ENCODE measurements at places on chromosomes 2 and 18.

DNA sequence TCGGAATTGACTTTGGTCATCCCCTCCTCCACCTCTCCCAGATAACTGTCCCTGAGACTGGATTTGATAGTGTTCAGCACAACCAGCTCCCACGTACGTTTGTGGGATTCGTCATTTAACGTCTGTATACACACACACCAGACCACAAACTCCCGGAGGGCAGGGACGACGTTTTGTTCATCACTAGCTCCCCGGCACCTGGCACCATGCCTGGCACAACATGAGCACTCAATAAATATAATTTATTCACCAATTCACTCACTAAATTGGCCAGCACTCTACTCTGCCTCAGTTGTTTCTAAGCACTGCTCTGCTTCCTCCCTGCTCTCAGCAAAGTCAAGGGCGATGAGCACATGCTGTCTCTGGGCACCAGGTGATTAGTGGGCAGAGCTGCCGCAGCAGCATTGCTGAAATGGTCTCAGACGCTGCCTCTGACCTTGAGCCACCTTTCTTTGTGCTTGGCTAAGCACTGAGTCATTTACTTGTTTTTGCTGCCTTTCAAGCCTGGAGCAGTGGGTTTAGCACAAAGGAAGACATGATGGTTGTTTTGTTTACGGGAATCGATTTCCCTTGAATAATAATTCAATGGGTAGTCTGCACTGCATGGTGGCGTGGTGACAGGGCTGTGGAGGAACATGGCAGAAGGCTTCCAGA is 19.3 kb upstream of the LOXHD1 start:
- DNase-seq, result no peak

- DNase-seq, result no peak
These were observed 289.5 kb downstream of the PDE11A start for GRCh38 chr2:177783091-177783490.

- no peak for DNase-seq
These were observed 263.7 kb downstream of the ATAD2B start for GRCh38 chr2:23662941-23663920.

DNA sequence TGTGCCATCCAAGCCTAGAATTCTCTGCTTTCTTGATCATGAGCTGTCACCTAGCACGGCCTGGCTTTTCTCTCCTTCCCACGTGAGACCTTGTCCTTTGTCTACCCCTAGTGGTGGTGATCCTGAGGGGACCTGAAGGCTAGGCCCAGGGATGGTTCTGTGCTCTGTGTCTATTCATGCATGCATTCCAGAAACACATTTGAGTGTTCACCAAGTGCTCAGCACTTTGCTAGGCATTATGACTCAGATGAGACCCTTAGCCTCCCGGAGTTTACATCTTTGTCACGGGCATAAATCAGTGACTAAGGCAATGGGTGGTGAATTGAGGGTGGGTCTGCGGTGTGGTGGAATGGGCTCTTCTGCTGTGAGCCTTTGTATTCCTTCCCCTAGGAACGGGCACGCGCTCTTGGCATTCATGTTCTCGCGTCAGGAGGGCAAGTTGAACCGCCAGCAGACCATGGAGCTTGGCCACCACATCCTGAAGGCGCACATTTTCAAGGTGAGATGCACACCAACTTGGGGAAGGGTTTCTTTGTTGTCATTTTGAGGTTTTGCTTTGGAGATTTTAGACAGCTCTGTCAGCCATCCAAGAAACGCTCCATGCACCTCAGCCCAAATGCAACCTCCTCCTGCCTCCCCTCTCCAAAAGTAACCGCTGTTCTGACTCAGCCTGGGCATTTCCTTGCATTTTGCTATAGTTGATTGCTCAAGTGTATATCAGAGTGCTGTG is 100.9 kb downstream of the WDSUB1 start:
- no peak for DNase-seq

DNA sequence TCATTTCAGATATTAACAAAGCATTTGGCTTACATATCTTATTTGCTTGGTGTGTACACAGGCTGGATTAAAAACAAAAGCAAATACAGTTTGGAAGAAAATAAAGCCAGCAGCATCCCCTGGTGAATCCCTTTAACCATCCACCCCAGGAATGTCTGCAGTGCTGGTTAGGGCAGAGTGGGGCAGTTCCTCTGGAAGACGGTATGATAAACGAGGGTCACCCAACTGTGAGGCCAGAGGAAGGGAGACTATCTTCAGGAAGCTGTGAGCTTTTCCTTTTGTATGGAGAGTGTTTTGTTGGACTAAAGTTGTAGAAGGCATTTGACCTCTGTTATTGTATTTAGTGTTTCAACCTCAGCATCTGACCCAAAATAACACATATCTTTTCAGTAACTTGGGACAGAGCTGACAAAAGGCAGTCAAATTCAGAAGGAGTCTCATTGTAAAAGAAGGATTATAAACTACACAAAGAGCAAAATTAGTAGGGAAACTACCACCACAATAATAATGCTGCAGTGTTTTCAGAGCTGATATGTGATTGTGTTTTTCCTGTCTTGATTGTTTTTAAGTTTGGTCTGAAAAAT is 159.1 kb downstream of the FMNL2 start:
- DNase-seq, result no peak

DNA sequence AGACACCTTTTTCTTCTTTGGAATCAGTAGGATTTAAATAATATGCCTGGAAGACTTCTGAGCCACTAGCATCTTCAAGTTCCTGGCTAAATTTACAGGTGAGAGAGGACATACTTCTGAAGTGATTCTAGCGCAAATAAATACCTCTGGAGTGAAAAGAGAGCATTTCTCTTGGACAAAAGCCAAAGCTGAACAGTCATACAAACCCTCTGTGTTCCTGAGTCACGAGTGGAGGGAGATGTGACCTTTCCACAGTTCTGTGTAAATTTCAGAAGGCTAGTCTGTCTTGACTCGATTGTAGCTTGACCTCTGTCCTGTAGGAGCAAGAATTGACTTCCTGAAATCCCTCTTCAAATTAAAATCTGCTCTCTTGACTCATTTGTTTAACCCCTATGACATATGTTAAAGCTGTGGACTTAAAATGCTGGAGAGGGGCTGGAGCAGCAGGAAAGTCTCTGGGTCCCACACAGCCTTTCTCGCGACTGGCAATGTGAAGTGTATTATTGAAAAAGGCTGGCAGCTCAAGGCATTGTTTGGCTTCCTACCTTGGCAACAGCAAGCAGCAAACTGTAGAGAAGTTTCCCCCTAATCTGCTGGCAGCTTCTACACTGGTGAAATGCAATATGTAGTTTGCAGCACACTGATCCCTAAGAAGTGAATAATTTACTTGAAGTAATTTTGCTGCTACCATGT is 79.6 kb upstream of the GCFC2 start:
- DNase-seq, result no peak

DNA sequence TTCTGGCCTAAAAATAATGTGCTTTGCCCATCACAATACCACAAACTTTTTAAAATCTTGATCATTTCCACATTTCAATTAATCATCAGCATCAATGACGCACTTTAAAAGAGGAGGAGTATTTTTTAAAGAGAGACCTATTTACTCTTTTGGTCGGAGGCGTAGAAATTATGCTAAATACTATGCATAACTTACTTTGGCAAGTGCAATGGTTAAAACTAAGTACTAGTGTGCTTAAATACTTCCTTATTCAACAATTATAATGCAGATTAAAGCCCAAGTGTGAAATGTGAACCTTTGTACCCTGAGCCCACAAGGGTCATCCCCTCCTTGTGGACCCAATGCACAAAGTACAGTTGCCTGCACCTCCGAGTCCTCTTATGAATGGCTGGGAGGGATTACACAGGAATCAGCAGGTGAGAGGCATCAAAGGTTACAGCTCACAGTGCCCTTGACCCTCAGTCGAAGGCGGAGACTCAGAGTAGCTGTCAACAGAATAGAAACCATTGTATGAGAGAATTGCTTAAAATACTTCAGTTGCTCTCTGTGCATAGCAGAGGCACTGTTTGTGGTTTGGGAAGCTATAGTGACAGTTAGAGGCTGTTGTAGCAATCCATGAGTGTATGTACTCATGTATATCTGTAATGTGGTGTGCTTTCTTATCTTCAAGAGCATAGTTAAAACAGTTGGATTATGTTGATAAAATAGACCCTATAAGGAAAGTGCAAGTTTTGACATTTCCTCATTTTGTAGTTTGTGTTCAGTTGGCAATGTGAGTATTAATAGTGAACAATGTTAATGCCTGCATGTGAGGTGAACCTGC is 151.7 kb upstream of the ITGA4 start:
- DNase-seq, result no peak

DNA sequence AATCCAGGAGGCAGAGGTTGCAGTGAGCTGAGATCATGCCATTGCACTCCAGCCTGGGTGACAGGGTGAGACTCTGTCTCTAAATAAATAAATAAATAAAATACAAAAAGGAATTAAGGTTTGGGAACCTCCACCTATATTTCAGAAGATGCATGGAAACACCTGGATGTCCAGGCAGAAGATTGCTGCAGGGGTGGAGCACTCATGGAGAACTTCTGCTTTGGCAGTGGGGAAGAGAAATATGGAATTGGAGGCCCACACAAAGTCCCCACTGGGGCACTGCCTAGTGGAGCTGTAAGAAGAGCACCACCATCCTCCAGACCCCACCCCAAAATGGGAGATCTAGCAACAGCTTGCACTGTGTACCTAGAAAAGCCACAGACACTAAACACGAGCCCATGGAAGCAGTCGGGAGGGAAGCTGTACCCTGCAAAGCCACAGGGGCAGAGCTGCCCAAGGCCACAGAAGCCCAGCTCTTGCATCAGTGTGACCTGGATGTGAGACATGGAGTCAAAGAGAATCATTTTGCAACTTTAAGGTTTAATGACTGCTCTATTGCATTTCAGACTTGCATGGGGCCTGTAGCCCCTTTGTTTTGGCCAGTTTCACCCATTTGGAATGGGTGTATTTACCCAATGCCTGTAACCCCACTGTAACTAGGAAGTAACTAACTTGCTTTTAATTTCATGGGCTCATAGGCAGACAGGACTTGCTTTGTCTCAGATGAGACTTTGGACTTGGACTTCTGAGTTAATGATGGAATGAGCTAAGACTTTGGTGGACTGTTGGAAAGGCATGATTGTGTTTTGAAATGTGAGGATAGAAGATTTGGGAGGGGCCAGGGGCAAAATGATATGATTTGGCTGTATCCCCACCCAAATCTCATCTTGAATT is 265.3 kb downstream of the ZEB2 start:
- no peak for DNase-seq

- no peak for DNase-seq
These were observed 106.9 kb downstream of the FBXO15 start for GRCh38 chr18:74040459-74041332.

- no peak for DNase-seq
These were observed 275.4 kb upstream of the ACVR2A start for GRCh38 chr2:147569426-147569825.

DNA sequence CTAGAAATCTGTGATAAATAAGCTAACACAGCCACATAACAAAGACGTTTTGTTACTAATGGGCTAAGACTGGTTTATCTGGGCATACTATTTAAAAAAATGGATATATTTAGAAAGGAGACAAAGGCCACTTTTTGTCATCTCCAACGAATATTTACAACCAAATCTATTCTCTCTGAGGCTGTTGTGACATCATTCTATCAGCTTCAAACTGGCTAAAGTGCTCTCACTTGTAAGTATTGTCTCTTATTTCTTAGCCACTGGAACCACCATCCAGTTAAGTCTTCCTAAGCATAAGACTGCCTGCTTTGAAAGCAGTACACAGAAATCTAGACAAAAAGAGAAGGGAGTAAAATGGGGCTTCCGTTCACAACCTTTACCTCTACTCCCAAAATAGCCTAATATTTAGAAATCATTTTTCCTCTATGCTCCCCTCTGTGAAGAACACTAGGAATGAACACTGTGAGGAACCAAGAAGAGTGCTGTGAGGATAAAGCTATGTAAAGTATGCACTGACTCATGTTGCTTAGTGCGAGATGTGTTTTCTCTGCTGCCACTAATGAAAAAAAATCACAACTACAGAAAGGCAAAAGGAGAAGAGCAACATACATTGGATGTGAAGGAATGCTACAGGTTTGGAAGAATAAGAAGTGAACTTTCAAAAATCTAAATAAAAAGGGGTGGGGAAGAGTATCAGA is 264.1 kb downstream of the EXOC6B start:
- DNase-seq, result peak; percentile 11

GRCh38 chr2:192700934-192701333 is 506.2 kb upstream of the TMEFF2 start:
- no peak for DNase-seq

- no peak for DNase-seq
These were observed 726.6 kb upstream of the FANCL start for GRCh38 chr2:58967736-58968135.

GRCh38 chr2:228140934-228141528 is 40.5 kb downstream of the SPHKAP start:
- DNase-seq, result no peak

DNA sequence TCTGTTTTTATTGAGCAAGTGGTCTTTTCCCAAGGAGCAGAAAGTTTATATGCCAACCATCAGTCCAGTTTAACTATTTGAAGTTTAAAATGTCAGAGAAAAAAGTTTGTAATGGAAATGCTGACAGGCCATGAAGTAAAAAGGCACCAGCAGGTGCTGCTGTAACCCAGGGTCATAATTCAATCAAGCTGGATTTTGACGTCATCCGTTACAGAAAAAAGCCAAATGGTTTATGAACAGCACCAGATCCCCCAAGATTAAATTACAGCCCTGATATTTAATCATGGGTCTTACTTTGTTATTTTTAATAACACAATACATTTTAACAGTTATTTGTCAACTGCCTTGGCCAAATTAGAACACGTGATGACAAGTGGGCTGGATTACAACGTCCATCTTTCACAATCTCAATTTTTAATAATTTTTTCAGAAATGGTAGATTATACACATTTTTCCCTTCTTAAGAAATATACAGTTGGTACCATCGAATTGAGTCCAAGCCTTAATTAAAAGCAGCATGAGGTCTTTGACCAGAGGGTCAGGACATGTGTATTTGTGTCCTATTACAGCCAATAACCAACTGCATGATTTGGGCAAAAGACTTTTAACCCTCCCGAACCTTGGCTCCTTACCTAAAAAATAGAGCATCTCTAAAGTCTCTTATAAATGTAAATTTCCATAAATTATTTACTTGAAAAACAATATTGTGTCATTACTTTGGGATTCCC is 10.0 kb downstream of the TCF4 start:
- no peak for DNase-seq

DNA sequence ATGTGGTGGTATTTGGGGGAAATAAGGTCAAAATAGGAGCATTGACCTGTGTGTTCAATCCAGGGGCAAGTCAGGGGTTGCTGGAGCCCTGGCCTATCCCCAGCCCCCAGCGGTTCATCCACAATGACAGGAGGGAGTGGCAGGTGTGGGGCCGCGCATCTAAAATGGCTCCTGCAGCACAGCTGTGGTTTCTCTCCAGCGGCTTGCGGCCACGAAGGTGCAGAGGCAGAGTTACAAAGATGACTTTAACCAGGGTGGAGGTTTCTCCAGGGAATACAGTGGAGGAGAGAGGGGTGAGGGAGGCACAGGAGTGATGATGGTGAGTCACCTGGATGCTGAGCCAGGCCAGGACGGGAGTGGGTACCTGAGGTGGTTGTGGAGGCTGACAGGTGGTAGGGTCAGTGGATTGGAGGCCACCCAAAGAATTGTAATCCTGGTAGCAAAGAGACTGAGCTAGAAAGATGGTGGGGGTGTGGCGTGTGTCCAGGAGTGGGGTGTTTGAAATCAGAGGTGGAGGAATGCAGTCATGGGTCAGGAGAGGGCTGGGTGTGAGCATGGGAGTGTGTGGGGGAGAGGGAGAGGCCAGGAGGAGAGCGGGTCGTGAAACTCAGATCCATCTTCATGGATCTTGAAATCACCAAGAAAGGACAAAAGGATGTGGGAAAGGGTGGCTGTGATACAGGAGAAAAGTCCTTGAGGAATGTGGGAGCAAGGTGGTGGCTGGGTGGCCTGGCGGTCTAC is 83.2 kb downstream of the CTIF start:
- no peak for DNase-seq
